CD4-positive, alpha-beta T cell (primary cell): ENCODE measurements at places on chromosomes 3 and 15. TPM values are rescaled to one million over a fixed set of nuclear protein-coding genes. Genes with fewer than 3 reads are reported as not detected.

DNASE1L3 gene
- 0.53 TPM for total RNA-seq

CD96 gene
- total RNA-seq, result 205 TPM

ZIC4 gene
- not detected for total RNA-seq

SATB1 gene
- 390 TPM for total RNA-seq

ISLR gene
- total RNA-seq, result not detected

PPARG gene
- 0.75 TPM for total RNA-seq

EPHA3 gene
- total RNA-seq, result not detected

GRAMD1C gene
- 0.22 TPM for total RNA-seq

SEMA6D gene
- total RNA-seq, result not detected

POTEB2 gene
- total RNA-seq, result not detected

TIPIN gene
- 3.9 TPM for total RNA-seq

TGM4 gene
- total RNA-seq, result not detected

WDR93 gene
- not detected for total RNA-seq
